ENCODE measurements at places on chromosomes 16 and 17. TPM values are rescaled to one million over a fixed set of nuclear protein-coding genes. Genes with fewer than 3 reads are reported as not detected.

Gene TBX21
- total RNA-seq = 0.38 TPM

Gene PYDC1
- total RNA-seq = not detected

Gene AGRP
- not detected for total RNA-seq

Gene SPG7
- 68.1 TPM for total RNA-seq

Gene ACE
- 1.0 TPM for total RNA-seq

Gene GABARAP
- total RNA-seq = 235 TPM

Gene CFAP97D1
- not detected for total RNA-seq

- peak; percentile 75 for DNase-seq
Measured at GRCh38 chr16:70250748-70251628, 752 bp downstream of the EXOSC6 start.

DNA sequence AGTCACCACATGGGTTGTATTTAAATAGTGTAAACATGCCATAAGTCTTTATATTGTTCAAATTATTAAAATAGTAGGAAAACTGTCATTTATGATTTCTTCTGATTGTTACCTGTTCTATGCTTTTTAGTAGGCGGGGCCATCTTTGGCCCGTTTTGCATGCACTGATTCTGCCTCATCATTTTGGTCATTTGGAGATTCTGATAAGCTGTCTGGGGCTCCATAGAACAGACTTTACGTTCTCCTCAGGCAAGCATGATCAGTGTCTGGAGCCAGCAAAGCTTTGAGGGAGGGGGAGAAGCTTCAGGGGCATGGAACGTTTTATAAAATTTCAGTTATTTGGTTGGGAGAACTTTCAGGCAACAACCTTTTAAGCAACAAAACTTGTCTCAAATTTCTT is 8.8 kb downstream of the NDEL1 start:
- no peak for DNase-seq

GRCh38 chr16:85312642-85313525 is 200.6 kb upstream of the CIBAR2 start:
- DNase-seq = no peak

DNA sequence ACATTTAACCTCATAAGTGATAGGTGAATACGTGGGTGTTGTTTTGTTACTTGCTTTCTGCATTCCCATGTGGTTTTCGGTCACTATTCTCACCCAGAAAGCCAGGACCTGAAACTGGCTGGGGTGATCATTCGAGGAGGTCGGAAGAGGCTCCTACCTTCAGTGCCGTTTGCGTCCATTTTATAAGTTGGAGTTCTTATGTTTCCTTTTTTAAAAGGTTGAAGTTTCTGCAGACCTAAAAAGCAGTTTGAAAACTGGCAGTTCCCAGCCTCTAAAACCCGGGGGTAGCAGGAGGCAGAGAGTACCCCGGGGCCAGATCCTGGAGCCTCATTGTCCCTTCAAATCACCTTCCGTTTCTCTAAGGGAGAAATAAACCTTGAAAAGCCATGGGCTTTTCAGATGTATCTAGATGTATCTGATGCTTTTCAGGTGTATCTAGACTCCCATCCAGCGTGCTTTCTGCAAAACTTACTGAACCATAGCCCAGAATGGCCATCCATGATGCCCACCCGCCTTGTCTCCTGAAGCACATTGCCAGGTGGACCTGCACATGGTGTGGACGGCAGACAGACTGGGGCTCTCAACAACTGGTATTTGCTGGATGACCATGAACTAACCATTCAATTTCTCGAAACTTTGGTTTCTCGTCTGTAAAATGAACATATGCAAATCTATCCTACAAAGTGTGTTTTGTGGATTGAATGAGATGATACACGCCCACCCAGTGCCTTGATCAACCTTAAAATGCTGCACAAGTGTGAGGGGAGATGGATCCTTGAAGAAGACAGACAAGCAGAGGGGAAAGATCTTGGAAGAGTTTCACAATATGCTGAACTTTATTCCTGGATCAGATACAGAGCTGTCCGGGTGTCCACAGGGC is 1.3 kb downstream of the NLRC5 start:
- DNase-seq = no peak

DNA sequence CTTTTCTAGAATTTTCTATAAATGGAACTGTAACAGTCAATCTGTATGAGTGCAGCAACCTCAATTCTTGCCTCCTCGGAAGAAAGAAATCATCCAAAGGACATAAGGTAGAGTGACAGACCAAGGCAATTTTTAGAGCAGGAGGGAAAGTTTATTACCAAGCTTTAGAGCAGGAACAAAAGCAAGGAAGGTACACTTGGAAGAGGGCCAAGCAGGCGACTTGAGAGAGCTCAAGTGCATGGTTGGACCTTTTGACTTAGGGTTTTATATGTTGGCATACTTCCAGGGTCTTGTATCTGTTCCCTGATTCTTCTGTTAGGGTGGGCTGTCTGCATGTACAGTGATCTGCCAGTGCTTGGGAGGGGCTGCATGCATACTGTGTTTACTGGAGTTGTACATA is 50.3 kb downstream of the SCNN1G start:
- no peak for DNase-seq

DNA sequence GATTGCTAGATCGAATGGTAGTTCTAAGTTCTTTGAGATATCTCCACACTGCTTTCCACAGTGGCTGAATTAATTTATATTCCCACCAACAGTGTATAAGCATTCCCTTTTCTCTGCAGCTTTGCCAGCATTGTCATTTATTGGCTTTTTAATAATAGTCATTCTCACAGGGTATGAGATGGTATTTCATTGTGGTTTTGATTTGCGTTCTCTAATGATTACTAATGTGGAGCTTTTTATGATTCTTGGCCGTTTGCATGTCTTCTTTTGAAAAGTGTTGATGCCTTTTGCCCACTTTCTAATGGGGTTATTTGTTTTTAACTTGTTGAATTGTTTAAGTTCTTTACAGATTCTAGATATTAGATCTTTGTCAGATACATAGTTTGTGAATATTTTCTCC is 36.5 kb upstream of the BCAS3 start:
- DNase-seq = no peak

DNA sequence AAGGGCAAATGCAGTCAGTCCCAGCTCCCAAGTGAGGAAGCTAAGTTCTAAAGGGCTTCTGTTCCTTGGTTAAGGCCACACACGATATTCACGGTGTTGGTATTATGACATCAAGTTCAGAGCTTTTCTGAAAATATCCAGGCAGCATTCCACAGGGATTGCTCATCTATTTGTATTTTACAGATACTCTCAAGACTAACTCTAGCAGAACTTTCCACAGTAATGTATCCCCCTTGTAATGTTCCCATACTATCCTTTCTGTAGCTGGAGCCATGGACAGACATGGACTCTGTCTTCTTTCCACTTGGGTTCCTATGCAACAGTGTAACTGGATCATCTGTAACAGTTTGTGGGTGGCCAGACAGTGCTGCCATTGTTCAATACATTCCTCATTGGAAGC is 13.5 kb downstream of the SDR42E1 start:
- no peak for DNase-seq

DNA sequence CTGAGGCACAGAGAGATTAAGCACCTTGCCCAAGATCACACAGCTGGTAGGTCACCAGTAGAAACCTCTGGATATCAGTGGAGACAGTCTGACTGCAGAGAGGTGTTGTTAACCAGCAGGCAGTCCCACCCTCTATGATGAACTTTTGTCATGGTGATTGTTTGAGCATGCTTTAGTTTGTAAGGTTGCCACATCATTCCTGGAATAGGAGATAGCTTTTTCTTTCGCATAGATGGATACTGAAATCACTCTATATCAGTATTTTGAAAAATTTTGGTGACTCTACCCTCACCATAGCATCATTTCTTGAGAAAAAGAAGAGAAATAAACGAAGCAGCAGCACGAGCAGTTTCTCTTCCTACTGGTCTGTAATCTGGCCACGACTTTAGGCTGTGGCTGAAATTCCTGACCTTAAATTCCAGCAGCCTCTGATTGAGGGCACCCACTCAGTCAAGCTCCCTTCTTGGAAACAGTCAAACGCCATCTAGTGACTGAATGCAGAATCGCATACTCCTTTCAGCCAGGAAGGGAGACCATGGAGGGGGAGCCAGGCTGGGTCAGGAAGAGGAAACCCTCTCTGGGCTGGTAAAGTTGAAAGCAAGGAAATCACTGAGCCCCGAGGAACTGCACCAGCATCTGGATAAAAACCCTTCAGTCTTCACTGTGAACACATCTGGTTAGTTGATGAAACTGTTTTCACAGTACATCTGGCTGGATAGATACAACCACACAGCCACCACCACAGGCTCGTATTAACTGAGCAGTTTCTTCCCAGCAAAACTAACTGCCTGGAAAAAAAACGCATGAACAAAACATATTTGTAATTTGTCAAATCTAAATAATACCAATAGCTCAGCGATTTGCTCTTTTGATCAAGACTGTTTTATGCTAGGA is 108.5 kb upstream of the XYLT1 start:
- no peak for DNase-seq

DNA sequence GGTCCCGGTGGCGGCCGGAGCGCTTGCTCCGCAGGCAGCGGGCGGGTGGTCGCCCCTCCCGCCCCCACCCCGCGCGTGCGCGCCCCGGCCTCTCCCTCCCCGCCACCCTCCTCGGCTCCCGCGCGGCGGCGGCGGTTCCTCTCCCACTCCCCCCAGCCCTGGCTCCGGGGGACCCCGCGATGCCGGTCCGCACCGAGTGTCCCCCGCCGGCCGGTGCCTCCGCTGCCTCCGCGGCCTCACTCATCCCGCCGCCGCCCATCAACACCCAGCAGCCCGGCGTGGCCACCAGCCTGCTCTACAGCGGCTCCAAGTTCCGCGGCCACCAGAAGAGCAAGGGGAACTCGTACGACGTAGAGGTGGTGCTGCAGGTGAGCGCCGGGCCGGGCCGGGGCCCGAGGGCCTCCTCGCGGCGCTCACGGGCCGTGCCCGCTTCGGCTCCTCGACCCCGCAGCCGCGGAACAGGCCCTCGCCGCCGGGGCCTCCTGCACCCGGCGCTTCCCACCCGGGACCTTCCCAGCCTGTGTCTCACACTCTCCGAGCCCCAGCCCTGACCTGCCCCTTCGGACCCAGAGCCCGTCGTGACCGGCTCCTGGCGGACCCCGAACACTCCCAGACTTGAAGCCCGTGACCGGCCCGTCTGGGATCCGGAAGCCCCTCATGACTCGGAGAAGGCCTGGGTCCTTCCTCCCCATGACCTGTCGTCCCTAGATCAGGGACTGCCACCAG is 490 bp downstream of the GID4 start:
- no peak for DNase-seq

DNA sequence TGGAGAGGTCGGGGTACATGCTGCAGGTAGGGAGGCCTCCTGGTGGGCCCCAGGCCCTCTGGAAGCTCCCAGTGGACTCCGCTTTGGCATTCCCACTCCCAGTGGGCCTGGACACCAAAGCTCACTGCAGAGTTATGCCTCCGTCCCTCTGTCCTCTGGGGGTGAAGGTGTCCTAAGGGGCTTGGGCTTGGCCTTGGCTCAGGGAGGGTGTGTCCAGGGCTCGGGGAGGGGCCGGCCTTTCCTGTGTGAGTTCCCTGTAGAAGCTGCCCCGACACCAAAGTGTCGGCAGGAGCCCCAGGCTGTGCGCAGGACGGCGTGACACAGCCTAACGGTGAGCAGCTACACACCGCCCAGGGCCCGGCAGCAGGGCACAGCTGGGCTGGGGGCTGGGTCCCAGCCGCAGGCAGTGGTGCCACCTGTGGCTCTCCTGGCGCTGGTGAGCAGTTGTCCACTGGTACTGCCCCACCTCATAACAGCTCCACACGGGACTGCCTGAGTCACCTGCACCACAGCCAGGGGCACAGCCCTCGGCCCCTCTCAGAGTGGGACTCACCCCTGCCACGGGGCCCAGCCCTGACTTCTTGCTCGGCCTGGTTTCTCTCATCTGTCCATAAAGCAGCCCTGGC is 6.1 kb downstream of the TEPSIN start:
- no peak for DNase-seq

GRCh38 chr17:35537601-35538141 is at the start of gene SLFN12L:
SLFN12L (minus strand) TSS chr17:35537678; CDS start chr17:35522364, 15,314 bp downstream.
- DNase-seq = no peak

DNA sequence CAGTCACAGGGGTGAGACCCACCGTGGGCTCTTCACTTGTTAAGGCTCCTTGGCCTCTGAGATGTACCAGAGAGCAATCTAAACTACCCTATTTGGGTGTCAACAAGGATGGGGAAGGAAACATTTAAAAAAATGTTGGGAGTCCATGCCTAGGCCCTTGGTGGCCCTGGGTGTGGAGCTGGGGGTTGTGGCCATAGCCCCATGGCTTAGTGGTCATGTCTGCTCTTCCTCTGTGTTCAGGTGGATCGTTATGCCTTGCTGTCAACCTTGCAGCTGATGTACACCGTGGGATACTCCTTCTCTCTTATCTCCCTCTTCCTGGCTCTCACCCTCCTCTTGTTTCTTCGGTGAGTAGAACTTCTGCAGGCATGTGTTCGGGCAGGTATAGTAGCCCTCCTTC is 28.5 kb downstream of the GLP2R start:
- DNase-seq = no peak

Measured in left lobe of liver (tissue), 2 donors.